ENCODE measurements at places on chromosomes 7 and 10.

GRCh38 chr10:21720090-21720489, 186.1 kb downstream of the MLLT10 start:
- no peak for DNase-seq

DNA sequence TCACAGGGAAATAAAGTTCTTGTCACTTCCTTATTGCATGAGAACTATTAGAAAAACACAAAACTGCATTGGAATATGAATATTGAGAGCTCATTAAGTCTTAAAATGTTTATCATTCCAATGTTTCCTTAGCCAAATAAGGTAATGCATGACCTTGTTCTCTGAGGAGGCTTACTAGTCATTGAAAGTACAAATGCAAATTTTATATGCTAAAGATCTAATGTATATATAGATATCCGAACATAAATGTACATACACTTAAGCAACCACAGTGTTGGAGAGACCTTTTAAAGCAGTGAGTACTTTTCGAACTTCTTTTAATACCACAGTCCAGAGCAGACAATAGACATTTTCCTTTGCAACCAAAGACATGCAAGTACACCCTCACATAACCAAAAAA, 96.1 kb downstream of the RELN start:
- no peak for DNase-seq

- no peak for DNase-seq
Observed at GRCh38 chr7:129431911-129432643, 2.2 kb upstream of the STRIP2 start.

- no peak for DNase-seq
Observed at GRCh38 chr7:66558201-66558641, 70.5 kb upstream of the KCTD7 start.

GRCh38 chr7:93883078-93883916, 7.3 kb downstream of the TFPI2 start:
- no peak for DNase-seq

GRCh38 chr10:28214219-28214618, 88.6 kb downstream of the MPP7 start:
- no peak for DNase-seq

- no peak for DNase-seq
Observed at GRCh38 chr7:15937571-15937970, 251.1 kb upstream of the MEOX2 start.

DNA sequence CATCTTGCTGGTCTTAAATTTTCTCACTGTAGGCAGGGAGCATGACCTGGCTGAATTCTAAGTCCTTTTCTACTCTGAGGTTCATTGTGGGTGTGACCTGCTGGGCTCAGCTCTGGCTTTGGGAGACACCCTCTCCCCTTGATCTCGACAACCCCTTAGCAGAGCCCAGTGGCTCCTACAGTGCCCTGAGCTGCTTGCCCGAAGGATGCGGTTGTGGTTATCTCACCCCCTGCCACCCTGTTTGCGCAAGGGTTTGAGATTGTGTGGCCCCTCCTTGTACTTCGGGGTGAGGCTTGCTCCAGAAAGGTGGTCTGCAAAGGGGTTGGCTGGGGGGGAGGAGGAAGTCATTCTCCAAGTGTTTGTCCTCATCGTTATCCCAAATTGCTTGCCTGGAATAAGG, 55.3 kb downstream of the TCF7L2 start:
- DNase-seq, result no peak

DNA sequence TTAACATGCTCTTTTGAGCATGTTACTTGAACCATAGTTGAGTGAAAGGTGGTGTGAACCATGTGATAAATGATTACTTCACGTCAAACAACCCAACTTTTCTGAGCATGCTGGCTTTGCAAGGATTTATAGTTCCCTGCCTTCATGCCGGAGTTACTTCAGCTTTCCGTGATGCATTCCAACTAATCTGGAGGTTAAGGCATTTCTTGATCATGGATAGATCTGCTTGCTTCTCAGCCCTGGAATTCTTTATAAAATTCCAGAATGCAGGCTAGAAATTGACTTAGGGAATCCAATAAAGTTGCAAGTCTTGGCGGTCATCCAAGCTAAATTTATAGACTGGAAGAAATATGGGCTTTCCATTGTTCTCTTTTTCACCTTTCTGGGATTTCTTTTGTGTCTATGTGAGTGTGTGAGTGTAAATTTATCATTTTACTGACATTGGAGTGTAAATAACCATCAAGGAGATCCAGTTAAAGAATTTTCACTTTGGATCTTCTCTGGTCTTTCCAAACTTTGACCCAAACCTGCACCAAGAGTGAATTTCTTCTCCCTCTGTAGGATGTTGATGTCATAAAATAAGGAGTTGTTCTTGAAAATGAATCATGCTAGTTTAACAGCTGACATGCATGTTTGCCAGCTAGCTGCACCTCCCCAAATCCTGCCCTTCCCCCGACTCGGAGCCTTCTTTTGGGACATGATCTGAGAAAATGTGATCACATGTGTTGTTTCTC, 289.0 kb downstream of the TWIST1 start:
- no peak for DNase-seq

DNA sequence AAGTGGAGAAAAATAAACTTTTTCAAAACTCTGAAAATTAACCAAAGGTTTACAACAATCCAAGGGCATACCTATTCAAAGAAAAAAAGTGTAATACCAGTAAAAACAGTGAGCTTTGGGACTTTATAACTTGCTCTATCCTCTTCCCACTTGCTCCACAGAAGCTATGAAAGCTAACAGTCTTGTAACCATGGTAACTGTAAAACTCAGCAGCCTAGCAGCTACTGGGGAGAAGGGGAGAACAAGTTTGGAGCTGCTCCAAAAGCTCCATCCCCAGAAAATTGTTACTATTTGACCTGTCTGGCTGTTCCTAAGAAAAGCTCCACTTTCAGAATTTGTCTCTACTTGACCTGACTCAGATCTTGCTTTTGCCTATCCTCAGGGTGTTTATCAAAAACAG, 191.5 kb downstream of the OTUD1 start:
- DNase-seq, result no peak

DNA sequence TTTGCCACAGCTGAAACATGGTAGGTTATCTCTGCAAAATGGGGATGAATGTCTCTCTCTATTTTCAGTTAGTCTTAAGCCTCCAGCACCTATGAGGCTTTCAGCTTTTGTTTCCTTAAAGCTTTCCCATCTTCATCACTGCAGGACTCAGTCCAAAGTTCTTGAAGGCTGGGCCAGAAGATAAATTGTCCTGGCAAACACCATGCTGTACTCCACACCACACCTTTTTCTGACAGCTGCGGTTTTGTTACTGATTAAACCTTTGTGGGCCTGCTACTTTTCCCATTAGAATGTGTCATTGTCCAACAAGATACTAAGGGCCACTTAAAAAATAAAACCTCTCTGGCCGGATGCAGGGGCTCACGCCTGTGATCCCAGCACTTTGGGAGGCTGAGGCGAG, 87.2 kb upstream of the A1CF start:
- DNase-seq, result no peak

GRCh38 chr7:71303566-71303965, 171.6 kb downstream of the GALNT17 start:
- no peak for DNase-seq

DNA sequence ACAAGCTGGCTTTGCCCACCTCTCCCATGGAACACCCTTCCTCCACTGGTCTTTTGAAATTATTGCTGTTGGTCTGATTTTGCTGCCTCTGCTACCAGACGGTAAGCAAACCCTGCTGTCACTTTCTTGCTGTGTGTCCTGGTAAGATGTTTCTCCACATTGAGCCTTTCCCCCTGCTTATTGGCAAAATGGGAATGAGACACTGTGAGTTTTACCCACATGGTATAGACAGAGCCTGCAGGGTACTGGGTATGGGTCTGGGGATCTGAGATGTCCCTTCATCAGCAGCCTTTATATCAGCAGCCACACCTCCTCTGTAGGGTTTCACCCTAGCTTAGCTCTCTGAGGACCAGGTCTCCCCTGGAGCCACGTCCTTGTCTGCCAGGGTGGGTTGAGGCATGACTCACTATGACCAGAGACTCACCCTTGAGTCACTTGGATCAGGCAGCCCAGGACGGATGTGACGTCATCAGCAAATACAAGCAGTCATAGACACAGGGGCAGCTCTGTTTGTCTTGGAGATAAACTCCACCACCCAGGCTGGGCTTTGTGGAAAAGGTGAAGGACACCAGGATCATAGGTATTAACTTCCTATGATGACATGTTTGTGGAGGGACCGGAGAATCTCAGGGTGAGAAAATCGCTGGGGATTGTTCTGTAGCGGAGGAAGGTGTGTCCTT, 17.9 kb upstream of the BAIAP2L1 start:
- no peak for DNase-seq

DNA sequence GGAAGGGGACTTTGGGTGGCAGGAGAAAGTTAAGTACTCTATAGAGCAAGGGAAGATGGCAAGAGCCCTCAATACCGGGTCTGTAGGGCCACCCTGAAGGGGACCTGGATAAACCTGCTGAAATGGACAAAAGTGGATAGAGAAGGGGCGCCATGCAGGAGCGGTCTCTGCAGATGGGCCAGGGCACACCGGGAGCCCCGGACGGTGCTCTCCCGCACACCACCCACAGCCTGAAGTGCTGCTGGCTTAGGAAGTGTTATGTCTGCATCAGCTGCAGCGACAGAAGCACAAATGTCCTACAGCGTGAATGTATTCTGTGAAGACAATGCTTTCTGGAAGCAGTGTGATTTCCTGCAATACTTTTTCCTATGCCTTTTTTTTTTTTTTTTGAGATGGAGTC, 37.7 kb downstream of the BRI3 start:
- no peak for DNase-seq

GRCh38 chr7:135151132-135151531, 3.3 kb downstream of the TMEM140 start:
- no peak for DNase-seq

DNA sequence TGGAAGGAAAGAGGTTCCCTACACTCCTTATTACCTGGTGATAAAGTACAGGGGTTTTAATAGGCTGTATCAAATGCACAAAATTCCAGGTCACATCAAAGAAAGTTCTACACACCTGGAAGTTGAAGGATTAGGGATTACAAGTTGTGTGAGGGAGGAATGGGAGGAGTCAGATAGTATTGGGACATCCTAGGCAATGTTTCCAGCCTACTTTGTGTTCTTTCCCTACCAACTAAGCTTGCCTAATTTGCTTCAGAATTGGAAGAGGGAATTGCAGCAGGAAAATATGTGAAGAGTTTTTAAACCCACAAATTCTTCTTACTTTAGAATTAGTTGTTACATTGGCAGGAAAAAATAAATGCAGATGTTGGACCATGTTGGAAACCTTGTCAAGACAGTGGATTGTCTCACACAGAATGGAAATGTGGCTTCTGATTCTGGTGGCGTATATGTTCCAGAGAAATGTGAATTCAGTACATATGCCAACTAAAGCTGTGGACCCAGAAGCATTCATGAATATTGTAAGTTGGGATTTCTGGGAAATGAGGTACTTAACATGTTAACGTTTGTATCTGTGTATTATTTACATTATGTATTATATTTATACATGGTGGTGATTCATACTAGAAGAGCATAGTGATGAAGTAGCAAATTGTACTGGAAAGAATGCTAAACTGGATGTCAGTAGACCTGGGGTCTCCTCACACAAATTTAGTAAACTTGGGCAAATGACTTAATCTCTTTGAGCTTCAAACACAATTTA, at the start of gene LIPM:
Gene LIPM (plus strand): TSS at position 208 of the 763 bp plus-strand sequence. CDS start 167 bp downstream, at position 375.
- DNase-seq, result no peak
